ENCODE measurements at places on chromosomes 5 and 9. TPM values are rescaled to one million over a fixed set of nuclear protein-coding genes. Genes with fewer than 3 reads are reported as not detected.

DNA sequence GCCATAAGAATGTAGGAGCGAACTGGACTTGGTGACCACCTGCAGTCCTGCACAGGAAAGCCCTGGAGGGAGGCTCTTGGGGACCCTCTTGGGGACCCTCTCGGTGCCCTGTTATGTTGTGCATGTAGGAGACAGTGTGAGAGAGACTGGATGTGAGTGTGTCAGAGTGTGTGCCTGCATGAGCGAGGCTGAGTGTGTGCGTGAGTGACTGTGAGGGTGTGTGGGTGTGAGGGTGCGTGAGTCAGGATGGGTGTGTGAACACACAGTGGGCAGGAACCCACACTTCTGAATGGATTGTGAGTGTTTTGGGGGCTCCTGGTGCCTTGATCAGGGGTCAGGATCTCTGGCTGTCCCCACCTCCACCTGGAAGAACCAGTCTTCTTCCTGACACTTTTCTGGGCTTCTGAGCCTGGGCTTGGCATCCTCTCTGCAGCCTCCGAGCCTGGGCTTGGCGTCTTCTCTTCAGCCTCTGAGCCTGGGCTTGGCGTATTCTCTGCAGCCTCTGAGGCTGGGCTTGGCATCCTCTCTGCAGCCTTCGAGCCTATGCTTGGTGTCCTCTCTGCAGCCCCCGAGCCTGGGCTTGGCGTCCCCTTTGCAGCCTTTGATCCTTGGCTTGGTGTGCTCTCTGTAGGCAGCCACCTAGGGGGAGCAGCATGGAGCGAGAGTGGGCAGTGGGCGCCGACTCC is 25.6 kb upstream of the ANKRD33B start:
- no peak for DNase-seq

DNA sequence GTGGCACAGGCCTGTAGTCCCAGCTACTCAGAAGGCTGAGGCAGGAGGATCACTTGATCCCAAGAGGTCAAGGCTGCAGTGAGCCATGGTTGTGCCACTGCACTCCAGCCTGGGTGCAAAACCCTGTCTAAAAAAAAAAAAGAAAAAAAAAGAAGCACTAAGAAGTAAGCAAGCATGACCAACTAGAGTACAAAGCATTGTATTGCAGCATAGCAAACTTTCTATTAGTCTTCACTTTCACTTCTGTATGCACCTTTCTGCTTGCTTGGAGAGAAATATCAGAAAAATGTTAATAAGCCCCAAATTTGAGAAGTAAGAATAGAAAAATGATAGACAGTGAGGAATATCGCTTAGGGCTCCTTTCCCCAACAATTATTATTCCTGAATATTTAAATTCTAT is 497.7 kb upstream of the WWC1 start:
- no peak for DNase-seq

DNA sequence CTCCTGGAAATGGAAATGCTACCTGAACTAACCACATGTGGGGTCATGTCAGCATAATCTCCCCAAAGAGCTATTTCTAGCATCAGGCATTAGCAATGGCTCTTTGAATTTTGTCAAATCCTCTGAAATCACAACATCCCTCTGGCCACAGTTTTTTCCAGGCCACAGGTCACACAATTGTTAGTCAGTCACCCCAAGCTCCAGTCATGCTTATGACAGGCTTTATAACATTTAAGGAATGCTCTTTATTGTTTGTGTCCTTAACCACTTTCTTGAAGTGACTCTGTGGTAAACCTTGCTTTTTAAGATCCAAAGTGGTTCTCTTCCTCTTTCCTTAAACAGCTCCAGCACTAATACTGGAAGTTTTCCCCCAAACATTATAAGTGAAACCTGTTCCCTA is 169.2 kb upstream of the HMHB1 start:
- no peak for DNase-seq

DNA sequence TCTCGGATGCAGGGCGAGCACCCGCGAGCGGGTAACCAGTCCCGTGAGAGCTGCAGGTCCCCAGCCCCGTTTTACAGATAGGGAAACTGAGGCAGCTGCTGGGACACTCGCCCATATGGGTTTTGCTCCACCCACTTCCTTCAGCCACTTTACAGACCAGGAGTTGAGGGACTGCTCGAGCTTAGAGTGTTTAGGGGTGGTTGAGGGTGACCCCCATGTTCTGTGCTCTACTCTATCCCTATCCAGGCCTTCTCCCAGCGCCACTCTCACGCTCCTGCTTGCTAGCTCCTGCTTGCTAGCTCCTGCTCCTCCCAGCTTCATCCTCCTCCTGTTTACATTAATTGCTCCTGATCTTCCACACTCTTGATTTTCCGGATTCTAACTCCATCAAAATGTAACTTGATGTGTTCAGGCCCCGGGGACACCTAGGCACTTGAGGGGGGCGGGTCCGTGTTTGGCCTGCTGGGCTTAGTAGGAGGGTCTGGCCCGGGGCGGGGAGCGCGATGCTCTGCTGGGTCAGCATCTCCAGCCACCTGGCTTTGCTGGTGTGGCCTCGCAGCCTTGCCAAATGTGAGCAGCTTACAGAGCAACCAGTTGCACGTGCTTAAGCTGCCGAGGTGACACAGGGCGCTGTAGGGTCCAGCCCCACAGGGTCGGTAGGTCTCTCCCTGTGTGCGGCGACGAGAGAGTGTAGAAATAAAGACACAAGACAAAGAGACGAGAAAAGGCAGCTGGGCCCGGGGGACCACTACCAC is 1.5 kb upstream of the PTGES2 start:
- peak; percentile 86 for DNase-seq

DNA sequence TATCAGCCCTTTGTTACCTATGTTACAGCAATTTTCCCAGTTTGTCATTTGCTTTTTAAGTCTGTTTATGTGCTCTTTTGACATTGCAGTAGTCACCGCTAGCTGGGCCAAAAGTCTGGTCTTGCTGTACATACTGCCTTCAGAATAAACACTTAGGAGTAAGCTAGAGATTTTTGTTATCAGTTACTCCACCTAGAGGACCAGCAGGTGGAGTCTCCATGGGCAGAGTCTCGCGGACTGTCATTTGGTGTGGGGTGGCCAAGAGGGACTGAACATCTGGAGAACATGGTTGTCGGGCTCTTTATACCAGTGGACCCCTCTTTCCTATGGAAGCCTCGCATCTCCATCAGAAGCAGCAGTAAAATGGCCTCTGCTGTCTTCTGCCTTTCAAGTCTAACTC is 10.8 kb upstream of the MGAT1 start:
- DNase-seq = no peak

DNA sequence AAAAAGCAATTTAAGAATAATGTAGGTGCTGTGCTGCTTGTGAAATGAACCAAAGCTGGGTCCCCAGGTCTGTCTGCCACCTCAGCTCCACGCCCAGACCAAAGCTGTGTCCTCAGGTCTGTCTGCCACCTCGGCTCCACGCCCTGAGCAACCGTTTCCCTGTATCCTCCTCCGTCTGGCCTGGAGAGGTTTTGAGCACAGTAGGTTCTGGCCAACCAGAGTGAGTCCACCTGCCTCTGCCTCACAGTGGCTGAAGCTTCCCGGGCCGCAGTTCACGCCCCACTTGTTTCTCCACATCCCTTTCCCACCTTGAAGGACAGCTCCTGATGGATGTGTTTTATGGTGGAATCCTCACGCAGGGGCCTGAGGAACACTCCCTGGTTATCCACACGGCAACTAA is 120.5 kb downstream of the ADAMTS2 start:
- peak; percentile 40 for DNase-seq

GRCh38 chr5:151244206-151244605 is 8.8 kb upstream of the GM2A start:
- DNase-seq = no peak

- no peak for DNase-seq
Measured at GRCh38 chr5:56751572-56752313, 63.6 kb upstream of the MAP3K1 start.

- DNase-seq = no peak
Measured at GRCh38 chr5:96256795-96257470, 176.1 kb downstream of the PCSK1 start.

DNA sequence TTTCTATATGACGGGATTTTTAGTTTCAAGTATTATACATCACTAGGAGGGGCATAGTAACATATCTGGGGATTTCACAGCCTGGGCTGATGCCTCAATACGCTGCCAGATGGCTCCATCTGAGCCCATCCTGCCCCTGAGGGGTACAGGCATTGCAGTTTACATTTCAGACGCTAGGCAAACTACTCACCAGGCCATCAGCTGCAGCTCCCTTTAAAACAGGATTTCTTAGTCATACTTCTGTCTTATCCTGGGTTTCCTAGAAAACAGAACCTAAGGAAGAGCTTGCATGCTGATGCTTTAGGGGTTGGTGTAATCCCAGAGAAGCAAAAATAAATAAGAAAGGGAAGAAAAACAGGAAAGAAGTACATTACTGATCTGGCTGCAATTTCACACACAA is 372.8 kb upstream of the PIK3R1 start:
- DNase-seq = no peak

DNA sequence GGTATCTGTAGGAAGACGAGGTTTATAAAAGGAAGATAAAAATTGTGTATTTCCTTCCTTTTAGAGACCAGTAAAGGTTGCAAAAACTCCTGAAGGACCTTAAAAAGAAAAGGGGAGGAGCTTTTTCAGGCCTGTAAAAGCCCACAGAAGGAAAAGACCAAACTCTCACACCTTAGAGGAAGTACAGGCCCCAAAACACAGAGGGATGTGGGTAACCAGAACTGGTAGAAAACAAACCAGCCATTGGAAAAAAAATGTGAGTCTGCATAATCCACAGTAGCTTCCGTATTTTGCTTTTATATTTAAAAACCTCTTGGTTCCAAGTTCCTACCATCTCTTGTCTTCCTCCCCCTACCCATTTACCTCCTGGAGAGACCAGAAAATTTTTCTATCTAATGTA is 8.5 kb downstream of the GIN1 start:
- DNase-seq = no peak

DNA sequence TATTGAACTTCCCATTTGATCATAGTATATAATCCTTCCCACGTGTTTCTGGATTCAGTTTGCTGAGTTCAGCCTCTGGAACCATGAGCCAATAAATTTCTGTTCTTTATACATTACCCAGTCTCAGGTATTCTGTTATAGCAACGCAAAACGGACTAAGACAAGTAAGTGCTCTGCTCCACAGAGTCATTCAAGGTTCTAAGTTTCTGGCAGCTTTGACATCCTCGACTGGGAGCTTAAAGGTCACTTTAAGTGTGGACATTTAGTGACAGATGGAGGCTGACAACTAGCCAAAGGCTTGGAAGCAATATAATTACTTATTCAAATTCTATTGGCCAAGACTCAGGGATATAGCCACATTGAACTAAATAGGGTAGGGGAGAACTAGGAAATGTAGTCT is 177.7 kb upstream of the RASEF start:
- DNase-seq = no peak

- peak; percentile 2 for DNase-seq
Measured at GRCh38 chr9:98328141-98328540, 72.7 kb upstream of the TBC1D2 start.

DNA sequence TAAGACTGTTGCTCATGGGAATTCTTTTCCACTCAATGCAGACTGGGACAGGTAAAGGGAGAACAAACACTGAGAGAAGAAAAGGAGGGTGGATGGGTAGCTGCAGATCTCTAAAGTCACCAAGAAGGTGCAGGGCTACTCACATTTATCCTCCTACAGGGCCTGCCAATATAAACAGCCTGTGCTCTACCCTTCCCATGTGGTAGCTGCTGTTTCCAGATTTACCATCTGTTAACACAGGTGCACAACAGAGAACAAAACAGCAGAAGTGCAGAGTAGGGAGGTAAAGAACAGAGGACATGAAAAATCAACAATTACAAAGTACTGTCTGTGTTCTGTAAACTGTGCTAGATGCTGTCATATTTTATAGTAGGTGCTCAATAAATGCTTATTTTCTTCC is 26.0 kb downstream of the JAKMIP2 start:
- DNase-seq = no peak

DNA sequence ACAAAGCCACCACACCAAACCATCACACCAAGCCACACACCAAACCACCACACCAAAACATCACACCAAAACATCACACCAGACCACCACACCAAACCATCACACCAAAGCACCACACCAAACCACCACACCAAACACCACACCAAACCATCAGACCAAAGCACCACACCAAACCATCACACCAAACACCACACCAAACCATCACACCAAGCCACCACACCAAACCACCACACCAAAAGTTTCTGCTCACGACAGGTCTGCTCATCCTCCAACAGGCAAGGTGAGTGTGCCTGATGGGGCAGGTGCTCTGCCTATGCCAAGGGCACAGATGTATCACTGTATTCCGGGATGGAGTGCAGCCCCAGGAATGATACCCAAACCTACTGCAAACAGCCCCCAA is 87.9 kb upstream of the FSTL4 start:
- peak; percentile 39 for DNase-seq

DNA sequence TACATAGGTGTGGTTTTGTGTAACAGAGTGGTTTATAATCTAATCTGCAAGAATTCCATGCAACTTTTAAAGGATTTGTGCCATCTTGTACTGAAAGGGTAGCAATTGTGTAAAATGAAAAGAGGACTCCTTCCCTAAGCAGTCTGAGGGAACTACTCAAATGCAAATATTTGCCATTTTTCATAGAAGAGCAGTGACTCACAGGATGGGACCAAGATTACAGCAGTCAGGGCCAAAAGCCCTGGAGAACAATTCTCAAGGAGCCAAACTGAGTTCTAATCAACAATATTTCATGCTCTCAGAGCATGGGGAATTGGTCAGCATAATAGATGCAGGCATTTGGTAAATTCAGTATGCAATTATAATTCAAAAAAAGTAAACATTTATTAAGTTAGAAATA is 495.8 kb downstream of the CHSY3 start:
- no peak for DNase-seq

Gene TMEM250
- polyA plus RNA-seq = 28.9 TPM

Gene HMCN2
- 1.4 TPM for polyA plus RNA-seq

Gene ECM2
- polyA plus RNA-seq = 0.45 TPM

Gene LCN10
- 41.3 TPM for polyA plus RNA-seq

Gene LVRN
- polyA plus RNA-seq = 0.11 TPM

Gene LECT2
- polyA plus RNA-seq = not detected

Gene RELL2
- polyA plus RNA-seq = 13.7 TPM

Gene ANKRD18A
- polyA plus RNA-seq = not detected

Gene C9orf152
- polyA plus RNA-seq = not detected

Gene CCDC187
- 0.20 TPM for polyA plus RNA-seq
